Dermis microvascular lymphatic vessel endothelial cell (primary cell): ENCODE measurements at places on chromosomes 13 and 19.

DNA sequence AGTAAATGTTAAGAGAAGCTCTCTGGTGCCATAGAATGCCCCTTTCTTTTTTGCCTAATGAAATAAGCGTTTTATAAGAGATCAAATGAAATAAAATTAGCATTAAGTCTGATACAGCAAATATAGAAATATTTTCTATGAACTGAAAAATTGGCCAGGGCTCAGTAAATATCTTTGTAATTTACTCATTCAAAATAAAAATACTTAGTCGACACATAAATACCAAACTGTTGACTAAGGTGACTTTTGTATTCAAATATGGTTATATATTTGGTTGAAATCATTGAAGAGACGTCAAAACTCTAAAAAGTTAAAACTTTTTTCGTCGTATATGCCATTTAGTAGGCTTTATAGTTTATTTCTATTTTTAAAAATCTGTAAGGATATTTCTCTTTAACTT, 25.6 kb downstream of the IPO5 start:
- DNase-seq: no peak

- no peak for DNase-seq
Measured at GRCh38 chr13:68050761-68051160, 820.6 kb upstream of the PCDH9 start.

GRCh38 chr19:11096210-11096841, 7.1 kb downstream of the LDLR start:
- peak; percentile 85 for DNase-seq

GRCh38 chr13:93539914-93540313, 313.3 kb downstream of the GPC6 start:
- DNase-seq: no peak

DNA sequence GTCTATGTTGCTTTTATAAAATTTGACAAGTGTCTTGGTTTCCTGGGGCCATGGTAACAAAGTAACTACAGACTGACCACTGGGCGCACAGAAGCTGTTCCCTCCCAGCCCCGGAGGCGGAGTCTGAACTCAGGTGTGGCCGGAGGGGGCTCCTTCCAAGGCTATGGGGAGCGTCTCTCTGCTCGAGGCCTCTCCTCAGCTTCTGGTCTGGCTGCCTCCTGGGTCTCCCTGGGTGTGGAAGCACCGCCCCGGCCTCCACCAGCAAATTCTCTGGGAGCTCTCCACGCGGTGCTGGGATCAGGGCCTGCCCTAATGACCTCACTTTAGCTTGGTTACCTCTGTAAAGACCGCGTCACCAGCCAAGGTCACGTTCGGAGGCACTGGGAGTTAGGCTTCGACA, 45.7 kb upstream of the F7 start:
- DNase-seq: no peak
